ENCODE measurements at places on chromosomes 2 and 18.

DNA sequence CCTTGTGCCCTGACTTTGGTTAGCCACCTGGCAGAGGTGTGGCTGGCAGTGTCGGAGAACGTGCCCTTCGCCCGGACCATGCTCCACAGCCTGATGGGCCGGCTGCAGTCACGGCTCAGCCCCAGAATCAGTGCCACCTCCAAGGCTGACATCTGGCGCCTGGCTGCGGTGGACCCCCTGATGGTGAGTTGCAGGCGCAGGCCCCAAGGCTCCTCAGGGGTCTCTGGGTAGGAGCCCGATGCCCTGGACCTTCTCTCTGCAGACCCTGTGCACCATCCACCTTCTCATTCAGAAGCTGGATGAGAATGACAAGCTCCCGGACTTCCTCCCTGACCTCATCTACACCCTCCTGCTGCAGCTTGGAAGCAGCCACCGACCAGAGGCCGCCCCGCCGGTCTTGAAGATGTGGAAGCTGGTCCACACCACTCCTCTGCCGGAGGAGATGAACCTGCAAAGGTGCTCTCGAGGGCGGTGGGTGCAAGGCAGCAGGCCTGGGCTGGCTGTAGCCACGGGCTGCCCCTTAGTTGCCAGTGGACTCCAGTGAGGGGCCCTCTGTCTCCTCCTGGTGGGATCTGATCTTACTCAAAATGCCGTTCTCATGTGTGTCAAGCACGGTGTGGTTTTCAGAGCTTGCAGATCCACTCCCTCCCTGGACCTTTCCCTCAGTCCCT, 32.1 kb downstream of the HJURP start:
- DNase-seq: no peak

GRCh38 chr2:227228061-227228667, 63.7 kb downstream of the COL4A3 start:
- no peak for DNase-seq

DNA sequence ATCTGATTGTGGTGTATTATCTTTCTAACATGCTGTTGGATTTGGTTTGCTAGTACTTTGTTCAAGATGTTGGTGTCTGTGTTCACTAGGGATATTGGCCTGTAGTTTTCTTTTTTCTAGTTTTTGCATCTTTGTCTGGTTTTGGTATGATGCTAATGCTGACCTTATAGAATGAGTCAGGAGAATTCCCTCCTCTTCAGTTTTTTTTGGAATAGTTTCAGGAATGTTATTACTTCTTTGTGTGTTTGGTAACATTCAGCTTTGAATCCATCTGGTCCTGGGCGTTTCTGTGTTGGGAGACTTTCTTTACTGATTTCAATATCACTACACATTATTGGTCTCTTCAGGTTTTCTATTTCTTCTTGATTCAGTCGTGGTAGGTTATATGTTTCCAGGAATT, 124.2 kb upstream of the EPB41L5 start:
- no peak for DNase-seq

DNA sequence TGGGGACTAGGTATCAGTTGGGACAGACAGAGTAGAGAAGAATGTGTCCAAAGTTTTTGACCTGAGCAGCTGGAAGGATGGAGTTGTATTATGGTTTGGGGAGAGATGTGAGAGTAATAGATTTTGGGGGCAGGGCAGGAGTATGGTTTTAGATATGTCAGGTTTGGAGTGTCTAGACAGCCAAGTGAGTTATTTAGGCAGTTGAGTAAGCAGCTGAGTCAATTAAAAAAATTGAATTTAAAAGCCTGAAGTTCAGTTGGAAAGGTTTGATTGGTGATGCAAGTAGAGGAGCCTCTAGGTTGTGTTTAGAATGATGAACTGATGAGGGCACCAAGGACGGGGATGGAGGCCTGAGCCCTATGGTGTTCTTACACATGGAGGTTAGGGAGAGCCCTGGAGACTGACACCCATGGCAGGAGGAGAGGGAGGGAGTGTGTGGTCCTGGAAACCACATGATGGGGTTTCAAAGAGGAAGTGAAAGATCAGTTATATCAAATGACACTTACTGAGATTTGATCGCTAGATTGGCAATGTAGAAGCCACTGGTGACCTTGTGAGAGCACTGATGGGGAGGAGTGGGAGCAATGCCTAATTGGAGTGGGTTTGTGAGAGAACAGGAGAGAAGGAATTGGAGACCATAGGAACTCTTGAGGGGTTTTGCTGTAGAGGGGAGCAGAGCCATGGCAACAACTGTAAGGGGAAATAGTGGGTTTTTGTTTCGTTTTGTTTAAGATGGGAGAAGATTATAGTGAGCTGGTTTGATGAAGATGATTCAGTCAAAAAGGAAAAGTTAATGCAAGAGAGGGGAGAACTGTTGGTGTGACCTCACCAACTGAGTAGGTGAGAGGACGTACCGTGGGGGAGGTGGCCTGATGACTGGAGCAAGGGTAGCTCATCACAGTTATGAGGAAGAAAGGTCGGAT, 10.3 kb downstream of the ITGA6 start:
- no peak for DNase-seq

DNA sequence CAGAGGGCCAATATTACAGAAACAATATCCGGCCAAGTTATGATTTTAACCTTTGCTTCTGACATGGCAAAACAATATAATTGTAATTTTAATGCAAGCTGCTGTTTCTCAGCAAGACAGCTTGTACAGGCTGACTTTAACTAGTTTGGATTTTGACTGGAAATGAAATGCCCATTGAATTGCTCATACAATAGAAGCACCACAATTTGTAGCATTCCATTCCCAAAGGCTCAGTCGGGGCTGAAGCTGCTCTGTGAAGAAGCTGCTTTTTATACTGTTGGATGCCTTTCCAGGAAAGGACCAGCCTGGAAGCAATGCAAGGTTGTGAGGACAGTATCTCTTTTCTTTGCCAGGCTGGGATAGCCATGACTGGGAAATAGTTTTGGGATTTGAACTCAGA, 677.0 kb upstream of the FANCL start:
- no peak for DNase-seq

DNA sequence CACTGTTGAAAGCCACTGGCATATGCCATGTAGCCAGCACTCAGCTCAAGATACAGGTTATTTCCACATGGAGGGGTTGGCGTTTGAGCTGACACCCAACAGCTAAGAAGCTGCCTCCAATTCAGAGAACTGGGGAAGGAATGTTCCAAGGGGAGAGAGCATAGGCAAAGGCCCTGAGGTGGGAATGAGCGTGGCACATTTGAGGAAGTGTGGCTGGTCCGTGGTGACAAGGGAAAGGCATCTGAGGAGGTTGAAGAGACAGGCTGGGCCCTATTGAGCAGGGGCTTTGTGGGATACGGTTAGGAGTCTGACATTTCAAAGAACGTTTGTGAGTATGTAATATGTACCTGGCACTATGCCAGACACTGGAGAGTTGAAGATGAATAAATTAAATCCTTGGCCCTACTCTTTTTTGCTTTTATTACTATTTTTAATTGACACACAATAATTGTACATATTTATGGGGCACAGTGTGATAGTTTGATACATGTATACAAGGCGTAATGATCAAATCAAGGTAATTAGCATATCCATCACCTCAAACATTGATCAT, 27.6 kb upstream of the TMBIM1 start:
- no peak for DNase-seq

All from DMS79 (cell line).